ENCODE measurements at places on chromosomes 3 and 15. TPM values are rescaled to one million over a fixed set of nuclear protein-coding genes. Genes with fewer than 3 reads are reported as not detected.

- no peaks in the 10 kb centered on the region for H3K36me3 ChIP-seq
- H3K27ac ChIP-seq, result no peak overlapping the region
- H3K27me3 ChIP-seq, result no peaks in the 10 kb centered on the region
- no peak overlapping the region for H3K4me3 ChIP-seq
- no peak for DNase-seq
- no peaks in the 10 kb centered on the region for H3K4me1 ChIP-seq
Observed at GRCh38 chr15:27742751-27743477, 356.2 kb downstream of the OCA2 start.

- no peaks in the 10 kb centered on the region for H3K36me3 ChIP-seq
- no peaks in the 10 kb centered on the region for H3K27me3 ChIP-seq
- no peak overlapping the region for H3K4me3 ChIP-seq
Observed at GRCh38 chr3:141333836-141334626, 34.3 kb upstream of the ZBTB38 start.

DNA sequence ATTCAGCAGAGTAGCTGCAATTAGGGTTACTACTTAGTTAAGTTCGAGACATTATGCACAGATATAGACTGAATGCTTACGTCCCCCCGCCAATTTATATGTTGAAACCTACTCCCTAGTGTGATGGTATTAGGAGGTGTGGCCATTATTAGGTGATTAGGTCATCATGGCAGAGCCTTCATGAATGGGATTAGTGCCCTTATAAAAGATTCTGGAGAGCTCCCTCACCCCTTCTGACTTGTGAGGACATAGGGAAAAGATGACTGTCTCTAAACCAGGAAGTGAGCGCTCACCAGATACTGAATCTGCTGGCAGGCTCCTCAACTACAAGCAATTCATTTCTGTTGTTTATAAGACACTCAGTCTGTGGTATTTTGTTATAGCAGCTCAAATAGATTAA is 25.6 kb upstream of the TEX9 start:
- H3K27ac ChIP-seq, result no peak overlapping the region
- H3K4me3 ChIP-seq, result no peak overlapping the region
- no peaks in the 10 kb centered on the region for H3K4me1 ChIP-seq
- no peaks in the 10 kb centered on the region for H3K36me3 ChIP-seq

- no peaks in the 10 kb centered on the region for H3K27me3 ChIP-seq
- DNase-seq, result peak; percentile 82
- H3K36me3 ChIP-seq, result peaks cover 8% of the 10 kb centered on the region
- H3K4me3 ChIP-seq, result no peak overlapping the region
Observed at GRCh38 chr3:194691481-194692283, 6.0 kb downstream of the FAM43A start.

DNA sequence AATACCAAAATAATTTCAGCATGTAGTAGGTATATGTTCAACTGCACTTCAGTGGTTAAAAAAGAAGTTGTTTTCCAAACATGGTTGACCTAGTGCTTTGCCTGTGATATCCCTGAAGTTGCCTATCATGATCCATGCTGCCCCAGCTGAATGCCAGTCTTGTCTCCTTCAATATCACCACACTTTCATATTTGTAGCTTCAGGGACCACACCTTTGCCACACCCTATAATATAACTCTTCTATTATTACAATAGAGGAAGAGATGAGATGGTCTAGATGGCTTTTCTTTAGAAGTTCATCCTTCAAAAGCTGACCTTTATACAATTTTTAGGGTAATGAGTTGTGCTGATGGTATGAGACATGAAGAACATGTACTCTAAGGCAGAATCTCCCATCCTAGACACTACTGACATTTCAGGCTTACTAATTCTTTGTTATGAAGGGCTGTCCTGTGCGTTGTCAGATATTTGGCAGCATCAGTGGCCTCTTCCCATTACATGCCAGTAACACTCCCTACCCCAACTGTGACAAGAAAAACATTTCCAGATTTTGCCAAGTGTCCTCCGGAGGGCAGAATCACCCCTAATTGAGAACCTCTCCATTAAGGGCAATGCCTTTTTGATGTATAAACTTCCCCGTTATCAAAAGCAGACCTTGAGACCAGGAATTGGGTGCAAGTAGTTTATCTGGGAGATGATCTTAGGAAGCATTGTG is 76.2 kb upstream of the PLCL2 start:
- H3K27ac ChIP-seq, result no peak overlapping the region
- DNase-seq, result no peak
- no peaks in the 10 kb centered on the region for H3K4me1 ChIP-seq
- no peaks in the 10 kb centered on the region for H3K36me3 ChIP-seq
- H3K4me3 ChIP-seq, result no peak overlapping the region

The SUMF1 gene
- total RNA-seq, result 7.8 TPM

The WDR72 gene
- total RNA-seq, result not detected

DNA sequence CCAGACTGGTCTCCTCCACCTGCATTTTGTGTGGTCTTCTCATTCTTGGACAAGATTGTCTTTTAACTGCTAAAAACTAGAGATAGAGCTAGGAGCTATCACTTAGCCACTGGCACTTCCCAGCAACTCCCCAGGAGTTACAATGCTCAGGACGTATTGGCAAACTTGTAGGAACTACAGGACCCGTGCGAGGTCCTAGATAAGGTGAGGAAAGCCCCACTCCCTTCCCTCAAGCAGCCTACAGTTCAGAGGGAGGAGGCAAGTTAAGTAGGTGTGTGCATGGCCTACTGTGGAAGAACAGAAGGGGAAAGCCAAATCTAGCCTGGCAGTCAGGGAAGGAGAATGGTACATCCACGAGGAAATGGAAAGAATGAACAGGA is 504.7 kb upstream of the PROK2 start:
- DNase-seq, result no peak
- H3K27me3 ChIP-seq, result no peaks in the 10 kb centered on the region
- no peak overlapping the region for H3K27ac ChIP-seq
- no peak overlapping the region for H3K4me3 ChIP-seq

- H3K4me3 ChIP-seq, result no peak overlapping the region
- no peaks in the 10 kb centered on the region for H3K27me3 ChIP-seq
- no peaks in the 10 kb centered on the region for H3K4me1 ChIP-seq
- peak; percentile 5 for DNase-seq
- no peak overlapping the region for H3K27ac ChIP-seq
Observed at GRCh38 chr3:8712045-8712907, 21.3 kb upstream of the CAV3 start.

GRCh38 chr3:55200906-55201305 is 273.0 kb upstream of the LRTM1 start:
- no peak for DNase-seq
- no peaks in the 10 kb centered on the region for H3K27me3 ChIP-seq
- no peaks in the 10 kb centered on the region for H3K4me1 ChIP-seq

GRCh38 chr15:43441316-43441715 is 51.6 kb downstream of the TP53BP1 start:
- H3K4me1 ChIP-seq, result peaks cover 10% of the 10 kb centered on the region
- peaks cover 50% of the 10 kb centered on the region for H3K36me3 ChIP-seq
- H3K27me3 ChIP-seq, result no peaks in the 10 kb centered on the region
- DNase-seq, result peak; percentile 63
- H3K27ac ChIP-seq, result peak overlapping the region; percentile 80
- H3K4me3 ChIP-seq, result no peak overlapping the region

GRCh38 chr3:117572786-117573185 is 863.2 kb downstream of the TUSC7 start:
- no peaks in the 10 kb centered on the region for H3K36me3 ChIP-seq
- no peak overlapping the region for H3K4me3 ChIP-seq
- H3K27ac ChIP-seq, result no peak overlapping the region
- DNase-seq, result no peak

GRCh38 chr3:12190221-12190807 is 31.6 kb upstream of the TIMP4 start:
- no peaks in the 10 kb centered on the region for H3K36me3 ChIP-seq
- DNase-seq, result no peak
- H3K4me1 ChIP-seq, result peaks cover 26% of the 10 kb centered on the region
- H3K27me3 ChIP-seq, result no peaks in the 10 kb centered on the region

Measured in A673 (cell line).